SW480 (cell line): ENCODE measurements at places on chromosomes 2 and 18.

GRCh38 chr2:128494640-128495321 lies 176.1 kb upstream of the HS6ST1 start:
- no peak for DNase-seq

DNA sequence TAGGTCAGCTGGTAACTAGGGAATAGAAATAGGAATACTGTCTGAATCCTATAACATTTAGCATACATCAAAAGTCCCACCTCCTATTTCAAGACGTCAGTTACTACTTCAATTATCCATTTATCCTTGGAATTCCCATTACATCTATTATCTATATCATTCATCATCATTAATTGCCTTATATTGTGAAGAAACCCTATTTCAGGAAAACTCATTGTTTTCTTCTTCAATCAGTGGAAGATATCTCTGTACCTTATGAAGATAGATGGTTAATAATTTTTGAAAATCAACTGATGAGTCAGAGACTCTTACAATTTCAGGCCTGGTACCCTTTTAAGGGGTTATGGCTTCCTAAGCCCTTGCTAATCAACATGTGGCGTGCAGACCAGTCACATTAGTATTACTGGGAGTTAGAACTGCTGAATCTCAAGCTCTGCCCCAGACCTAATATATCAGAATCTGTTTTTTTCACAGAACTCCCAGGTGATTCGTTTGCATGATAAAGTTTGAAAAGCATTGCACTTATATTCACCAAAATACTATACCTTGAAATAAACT lies 69.3 kb upstream of the PGAP1 start:
- no peak for DNase-seq

- DNase-seq = no peak
These were observed 5.8 kb upstream of the PAX8 start for GRCh38 chr2:113284476-113284875.

- DNase-seq = no peak
These were observed 273.2 kb upstream of the CCDC68 start for GRCh38 chr18:55232506-55232905.

DNA sequence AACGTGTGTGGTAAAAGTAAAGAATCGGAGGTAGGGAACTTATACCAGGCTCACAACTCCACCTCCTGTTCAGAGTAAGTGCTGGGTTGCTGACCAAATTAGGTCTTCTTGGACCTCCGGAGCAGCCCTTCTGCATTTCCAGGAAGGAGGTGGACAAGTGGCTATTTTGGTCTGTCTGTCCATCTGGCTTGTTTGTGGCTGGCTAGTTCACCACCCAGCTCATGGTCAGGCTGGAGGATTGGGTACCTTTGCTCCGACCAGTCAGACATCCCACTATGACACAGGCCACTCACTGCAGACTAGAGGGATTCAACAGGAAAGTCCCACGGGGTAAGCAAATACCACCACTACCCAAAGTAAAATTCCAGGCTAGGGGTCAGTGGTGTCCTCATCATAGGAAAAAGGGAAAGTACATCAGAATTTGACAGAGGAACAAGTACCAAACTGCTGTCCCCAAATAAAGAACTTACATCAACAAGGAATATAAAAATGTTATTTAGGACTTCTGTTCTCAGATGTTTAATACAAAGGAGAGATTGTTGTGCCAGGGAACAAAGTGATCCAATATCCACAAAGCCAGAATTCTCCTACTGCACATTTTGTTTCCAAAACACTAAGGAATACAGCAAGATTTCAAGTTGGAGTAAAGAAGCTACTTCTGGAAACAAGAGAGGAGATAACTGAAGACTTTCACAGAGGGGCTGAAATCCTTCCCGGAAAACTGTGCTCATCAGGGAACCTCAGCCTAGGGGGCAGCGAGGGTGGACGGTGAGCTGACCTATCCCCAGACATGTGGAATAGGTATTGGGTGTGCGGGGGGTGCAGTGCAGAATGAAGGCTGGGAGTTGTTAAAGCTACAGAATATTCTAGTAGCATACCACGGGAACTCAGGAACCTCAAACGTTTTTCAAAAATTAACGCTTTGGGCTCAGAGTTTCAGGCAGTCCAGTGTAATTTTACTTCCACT lies 56.9 kb downstream of the BCL2 start:
- DNase-seq = no peak

GRCh38 chr18:45039376-45039775 lies 358.7 kb downstream of the SETBP1 start:
- DNase-seq = no peak

DNA sequence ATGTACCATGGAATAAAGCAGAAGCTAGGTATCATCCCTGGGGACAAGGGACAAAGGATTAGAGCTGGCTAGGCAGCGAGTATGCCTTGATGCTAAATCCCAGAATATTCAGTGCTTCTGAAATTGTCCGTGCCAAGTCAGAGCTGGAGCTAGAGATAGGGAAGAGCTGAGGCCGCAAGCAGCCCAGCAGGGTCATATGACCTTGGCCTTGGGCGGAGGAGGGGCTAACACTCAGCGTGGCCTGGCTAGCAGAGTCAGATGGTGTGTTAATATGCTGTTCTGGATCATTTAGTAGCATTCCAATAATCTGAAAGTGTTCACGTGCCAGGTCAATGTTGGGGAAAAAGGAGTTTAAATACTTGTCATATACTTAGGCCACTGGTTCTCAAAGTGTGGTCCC lies 374.8 kb downstream of the CLIP4 start:
- no peak for DNase-seq

GRCh38 chr2:180583441-180584140 lies 396.8 kb upstream of the UBE2E3 start:
- no peak for DNase-seq

GRCh38 chr2:64914247-64914646 lies 75.0 kb upstream of the SLC1A4 start:
- no peak for DNase-seq
